ENCODE measurements at places on chromosomes 2 and 18.
A peak's percentile ranks its signal among the peaks of the same experiment; 100 is the strongest.

DNA sequence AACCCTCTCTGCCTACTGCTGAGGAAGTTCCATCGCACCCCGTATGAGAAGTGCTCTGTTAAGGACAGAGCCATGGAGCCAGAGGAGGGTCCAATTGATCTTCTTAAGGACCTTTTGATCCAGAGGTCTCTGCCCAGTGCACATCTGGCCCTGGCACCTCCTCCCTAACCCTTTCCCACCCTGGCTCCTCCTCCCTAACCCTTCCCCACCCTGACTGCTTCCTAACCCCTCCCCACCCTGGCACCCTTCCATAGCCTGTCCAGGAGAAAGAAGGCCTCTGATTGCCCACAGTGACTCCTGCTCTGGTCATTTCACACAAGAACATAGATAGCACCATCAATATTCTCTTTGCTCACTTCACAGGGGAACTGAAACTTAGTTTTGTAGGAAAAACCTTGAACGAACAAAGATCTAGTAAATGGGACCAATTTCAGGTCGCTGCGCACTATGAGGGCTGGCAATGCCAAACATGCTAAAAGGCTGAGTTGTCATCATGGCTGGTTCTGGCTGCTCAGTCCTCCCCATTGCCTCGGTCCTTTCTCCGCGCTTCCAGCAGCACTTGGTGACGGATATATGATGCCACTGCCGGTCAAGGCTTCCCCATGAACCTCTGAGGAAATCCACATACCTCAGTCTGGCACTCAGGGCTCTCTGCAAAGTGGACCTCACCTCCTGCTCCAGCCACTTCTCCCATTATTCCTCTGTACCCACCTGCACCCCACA, 49.2 kb downstream of the PKDCC start:
- DNase-seq: no peak

DNA sequence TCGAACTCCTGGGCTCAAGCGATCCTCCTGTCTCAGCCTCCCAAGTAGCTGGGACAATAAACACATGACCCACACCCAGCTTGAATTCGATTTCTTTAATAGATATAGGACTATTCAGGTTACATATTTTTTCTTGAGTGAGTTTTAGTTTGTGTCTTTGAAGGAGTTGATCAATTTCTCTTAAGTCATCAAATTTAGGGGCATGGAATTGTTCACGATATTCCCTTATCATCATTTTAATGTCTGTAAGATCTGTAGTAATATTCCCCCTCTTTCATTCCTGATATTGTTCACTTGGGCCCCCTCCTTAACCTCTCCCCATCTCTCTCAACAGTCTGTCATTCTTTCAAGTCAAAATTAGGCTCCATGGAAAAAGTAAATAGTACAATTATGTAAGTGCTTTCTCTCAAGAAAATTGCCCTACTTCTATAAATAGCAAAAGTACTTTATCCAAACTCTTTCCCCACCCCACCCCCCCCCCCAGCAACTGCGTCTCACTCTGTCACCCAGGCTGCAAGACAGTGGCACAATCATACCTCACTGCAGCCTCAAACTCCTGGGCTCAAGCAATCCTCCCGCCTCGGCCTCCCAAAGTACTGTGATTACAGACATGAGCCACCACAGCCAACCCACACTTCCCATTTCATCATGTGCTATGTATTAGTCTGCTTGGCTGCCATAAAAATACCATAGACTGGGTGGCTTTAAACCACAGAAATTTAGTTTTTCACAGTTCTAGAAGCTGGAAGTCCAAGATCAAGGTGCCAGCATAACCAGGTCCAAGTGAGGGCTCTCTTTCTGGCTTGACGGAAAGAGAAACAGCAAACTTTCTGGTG, 20.1 kb downstream of the WDR33 start:
- no peak for DNase-seq

DNA sequence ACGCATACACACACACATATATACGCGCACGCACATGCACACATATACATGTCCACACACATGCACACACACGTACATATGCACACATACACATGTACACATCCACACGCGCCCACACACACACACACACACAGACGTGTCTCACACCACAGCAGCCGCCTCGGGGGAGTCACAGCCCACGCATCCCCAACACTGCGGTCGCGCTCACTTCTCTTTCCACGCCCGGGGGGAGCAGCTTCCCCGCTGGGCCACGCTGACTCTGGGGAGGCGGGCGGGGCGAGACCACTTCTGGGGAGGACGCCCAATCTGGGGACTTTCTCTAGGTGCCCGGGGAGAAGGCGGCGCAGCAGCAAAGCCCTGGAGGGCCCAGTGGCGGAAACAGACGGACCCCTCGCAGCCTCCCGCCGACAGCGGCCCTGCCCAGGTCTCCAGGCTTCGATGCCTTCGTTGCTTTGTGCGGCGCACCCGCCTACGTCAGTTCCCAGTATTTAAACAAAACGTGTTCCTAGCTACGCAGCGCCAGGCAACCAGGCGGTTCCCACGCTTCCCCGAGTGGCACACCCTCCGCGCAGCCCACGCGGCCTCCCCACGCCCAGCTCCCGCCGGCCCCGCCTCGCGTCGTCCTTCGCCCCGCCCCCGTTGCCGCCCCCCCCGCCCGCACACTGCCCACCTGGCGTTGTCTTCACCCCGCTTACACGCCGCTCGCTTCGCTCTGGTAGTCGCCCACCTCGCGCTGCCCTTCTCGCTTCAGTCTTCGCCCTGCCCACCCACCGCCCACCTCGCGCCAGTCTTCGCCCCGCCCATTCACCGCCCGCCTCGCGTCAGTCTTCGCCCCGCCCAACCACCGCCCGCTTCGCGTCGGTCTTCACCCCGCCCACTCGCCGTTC, 810 bp upstream of the RBFA start:
- DNase-seq: peak; percentile 84

DNA sequence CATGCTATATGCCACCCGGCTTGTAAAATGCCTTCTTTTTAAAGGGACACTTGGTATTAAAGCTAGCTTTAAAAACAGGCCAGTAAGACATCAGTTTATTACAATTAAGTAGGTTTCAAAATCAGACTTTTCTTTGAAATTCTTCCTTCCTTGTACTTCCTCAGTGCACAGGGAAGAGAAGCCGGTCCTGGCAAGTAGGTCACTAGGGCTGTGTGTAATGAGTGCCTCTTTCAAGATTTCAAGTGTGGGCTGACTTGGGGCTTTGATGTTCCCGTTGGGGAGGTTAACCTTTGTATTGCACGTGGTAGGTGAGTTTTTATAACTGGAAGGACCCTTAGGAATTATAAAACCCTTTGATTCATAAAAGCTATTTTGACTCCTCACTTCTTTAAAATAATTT, 566.4 kb upstream of the ID2 start:
- no peak for DNase-seq

- peak; percentile 84 for DNase-seq
Observed at GRCh38 chr18:812376-813171, 532 bp upstream of the YES1 start.

DNA sequence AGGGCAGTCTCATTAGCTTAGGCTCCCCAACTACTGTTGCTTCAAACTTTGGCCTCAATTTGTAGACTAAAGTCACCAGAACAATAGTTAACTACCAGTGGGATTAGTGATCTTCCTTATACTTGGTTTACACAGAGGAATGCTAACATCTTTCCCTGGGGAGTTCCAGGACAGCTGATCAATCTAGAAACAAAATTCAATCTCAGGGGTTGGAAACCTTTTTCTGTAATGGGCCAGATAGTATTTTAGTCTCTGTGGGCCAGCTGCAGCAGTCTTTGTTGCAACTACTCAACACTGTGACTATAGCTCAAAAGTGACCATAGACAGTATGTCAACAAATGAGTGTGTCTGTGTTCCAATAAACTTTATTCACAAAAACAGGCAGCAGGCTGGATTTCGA, 85.7 kb downstream of the METTL8 start:
- DNase-seq: no peak

DNA sequence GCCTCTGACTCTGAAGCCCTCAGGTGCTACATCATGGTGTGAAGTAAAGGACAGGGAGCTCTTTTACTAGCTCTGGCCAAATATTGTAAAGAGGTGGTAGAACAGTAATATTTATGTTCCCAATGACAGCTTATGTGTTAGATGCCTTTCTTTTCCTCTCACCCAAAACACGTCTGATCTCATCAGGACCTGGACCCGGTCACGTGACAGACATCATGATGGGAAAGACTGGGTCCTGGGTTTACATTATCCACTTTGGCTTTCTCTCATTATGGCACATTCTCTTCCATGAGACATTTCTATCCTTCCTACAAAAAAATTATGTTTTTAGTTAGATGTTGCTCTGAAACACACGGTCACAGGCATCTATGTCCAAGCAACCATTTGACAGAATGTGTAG, 548.7 kb upstream of the CDH7 start:
- no peak for DNase-seq

DNA sequence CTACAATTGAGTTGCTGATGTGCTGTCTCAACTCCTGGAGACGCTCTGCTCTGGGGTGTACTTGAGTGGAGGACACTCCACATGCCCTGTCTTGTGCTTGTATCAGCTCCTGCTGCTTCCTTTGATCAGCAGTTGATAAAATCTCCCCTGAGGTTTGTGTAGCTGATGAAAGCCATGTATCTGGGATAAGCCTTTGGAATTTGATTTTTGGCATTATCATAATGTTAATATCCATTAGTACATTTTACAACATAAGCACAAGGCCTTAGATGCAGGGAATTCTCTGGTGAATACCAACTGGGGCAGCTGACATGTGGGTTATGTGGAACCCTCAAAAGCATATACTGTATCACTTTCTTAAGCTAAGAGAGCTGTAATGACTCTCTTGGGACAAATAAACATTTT, 222.7 kb upstream of the ITGA4 start:
- no peak for DNase-seq

- DNase-seq: no peak
Observed at GRCh38 chr2:151905963-151906632, 77.9 kb upstream of the ARL5A start.

DNA sequence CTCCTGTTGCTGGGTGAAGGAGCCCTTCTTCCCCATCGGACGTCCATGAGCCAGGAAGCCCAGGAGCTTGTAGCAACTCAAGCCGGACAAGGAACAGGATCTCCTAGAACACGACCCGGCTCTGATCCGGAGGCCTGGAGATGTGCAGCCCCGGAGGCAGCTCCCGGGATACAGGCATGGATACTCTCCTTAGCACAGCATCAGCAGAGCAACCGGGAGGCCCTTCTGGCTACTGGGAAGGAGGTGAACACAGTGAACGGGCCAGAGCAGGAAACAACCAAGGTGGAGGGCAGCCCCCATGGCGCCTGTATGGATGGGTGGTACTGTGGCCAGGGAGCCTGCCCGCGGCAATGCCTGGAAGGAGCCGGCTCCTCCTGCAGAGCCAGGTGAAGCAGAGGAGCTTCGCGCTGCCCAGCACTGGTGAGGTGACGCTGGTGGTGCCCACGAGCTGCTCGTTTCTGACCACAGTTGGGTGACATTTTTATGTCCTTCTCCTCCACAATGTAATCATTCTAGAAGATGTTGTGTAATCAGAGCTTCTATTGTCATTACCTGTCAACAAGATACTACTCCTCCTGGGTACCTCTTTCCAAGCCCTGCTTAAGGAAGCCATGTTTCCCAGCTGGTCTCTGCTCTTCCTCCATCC, 94.3 kb downstream of the TWIST2 start:
- DNase-seq: no peak

- no peak for DNase-seq
Observed at GRCh38 chr2:108634011-108634410, 85.3 kb upstream of the RANBP2 start.

DNA sequence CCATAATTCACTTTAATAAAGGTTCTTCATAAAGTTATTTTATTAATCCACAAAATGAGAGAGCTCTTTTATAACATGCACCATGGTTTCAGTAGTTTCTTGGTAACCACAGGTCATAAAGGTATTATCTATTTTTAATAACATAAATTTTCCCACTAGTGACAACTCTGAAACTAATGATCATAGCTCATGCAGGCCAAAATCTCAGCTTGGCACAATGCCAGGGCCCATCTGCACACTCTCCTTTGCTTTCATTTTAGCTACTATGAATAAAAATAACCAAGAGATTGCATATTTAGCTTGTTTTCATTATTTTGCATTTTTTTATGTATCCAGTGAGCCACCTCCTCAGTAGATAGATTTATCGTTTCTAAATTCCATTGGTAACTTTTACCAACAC, 691.8 kb upstream of the CHAC2 start:
- no peak for DNase-seq

GRCh38 chr2:111898703-111899514, 502 bp downstream of the MERTK start:
- peak; percentile 62 for DNase-seq

GRCh38 chr2:2571301-2572150, 240.5 kb upstream of the MYT1L start:
- no peak for DNase-seq

- no peak for DNase-seq
Observed at GRCh38 chr2:120624738-120625446, 110.8 kb upstream of the GLI2 start.

- DNase-seq: peak; percentile 47
Observed at GRCh38 chr18:62346333-62347088, 21.4 kb downstream of the TNFRSF11A start.

DNA sequence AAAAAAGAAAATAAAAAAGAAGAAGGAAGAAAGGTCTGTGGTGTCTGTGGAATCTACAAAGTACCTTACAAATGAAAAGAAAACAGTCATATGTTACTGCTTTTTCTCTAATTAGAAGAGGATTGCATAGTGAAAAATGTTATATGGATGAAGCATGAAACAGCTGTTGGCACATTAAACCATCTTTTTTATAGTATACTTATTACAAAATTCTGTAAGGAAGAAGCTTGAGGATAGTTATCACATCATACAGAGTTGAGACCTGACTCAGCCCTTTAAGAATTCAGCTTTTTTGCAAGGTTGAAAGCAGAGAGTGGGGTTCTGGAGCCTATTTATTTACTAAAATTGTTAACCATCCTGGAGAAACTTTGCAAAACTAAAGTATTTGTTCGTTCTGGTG, 222.7 kb downstream of the PHLPP1 start:
- DNase-seq: no peak

DNA sequence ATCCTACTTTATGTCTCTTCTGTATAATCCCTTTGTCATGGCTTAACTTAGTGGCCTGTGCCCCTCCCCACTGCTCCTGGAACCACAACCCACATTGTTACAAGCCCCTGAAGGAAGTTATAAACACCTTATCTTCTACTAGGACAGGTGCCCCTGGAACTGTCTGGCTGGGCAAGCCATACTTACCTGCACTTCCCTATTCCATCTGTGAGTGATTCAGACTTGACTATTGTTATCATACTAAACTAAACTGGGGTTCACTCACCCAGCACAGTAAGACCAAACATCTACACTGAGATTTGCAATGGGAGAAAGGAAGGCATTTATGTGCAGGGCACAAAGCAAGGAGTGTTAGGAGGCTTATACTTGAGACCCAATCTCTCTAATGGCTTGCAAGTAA, 3.7 kb upstream of the UGT1A6 start:
- no peak for DNase-seq

GRCh38 chr2:43019536-43020183, 206.7 kb downstream of the ZFP36L2 start:
- no peak for DNase-seq

- DNase-seq: no peak
Observed at GRCh38 chr2:66448136-66448991, 13.4 kb downstream of the MEIS1 start.

DNA sequence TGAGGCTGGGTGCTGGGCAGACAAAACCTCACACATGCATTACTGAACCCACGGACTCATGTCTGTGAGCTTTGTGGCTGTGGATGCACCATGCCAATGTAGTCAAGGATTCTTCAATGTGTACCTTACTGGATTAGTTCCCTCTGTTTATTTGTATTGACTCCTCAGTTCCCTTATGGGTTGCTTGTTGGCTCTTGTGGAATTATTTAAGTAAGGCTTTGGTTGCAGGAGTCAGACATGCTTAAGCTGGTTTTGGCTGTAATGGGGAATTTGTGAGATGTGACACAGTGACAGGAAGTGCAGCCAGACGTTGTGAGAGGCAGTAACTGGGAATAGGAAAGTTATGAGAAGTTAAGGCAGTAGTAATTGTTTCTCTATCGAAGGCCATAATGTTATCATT, 13.6 kb upstream of the IL1RN start:
- no peak for DNase-seq
